Type B pancreatic cell (in vitro differentiated cells): ENCODE measurements at places on chromosomes 16 and 17. TPM values are rescaled to one million over a fixed set of nuclear protein-coding genes. Genes with fewer than 3 reads are reported as not detected.

GRCh38 chr17:77854759-77855745, 103.5 kb upstream of the TNRC6C start:
- H3K27me3 ChIP-seq: peaks cover 6% of the 10 kb centered on the region
- H3K27ac ChIP-seq: no peak overlapping the region
- H3K36me3 ChIP-seq: no peaks in the 10 kb centered on the region
- H3K4me1 ChIP-seq: no peaks in the 10 kb centered on the region
- H3K4me3 ChIP-seq: no peak overlapping the region

DNA sequence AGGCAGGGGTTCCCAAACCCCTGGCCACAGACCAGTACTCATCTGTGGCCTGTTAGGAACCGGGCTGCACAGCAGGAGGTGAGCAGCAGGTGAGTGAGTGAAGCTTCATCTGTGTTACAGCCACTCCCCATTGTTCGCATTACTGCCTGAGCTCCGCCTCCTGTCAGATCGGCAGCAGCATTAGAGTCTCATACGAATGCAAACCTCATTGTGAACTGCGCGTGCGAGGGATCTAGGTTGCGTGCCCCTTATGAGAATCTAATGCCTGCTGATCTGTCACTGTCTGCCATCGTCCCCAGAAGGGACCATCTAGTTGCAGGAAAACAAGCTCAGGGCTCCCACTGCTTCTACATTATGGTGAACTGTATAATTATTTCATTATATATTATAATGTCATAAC, 25.1 kb upstream of the RMI2 start:
- DNase-seq: no peak
- peak overlapping the region; percentile 61 for H3K27ac ChIP-seq
- peaks cover 9% of the 10 kb centered on the region for H3K4me1 ChIP-seq
- no peaks in the 10 kb centered on the region for H3K36me3 ChIP-seq

GRCh38 chr17:77427391-77427991, 286.7 kb downstream of the SEC14L1 start:
- no peaks in the 10 kb centered on the region for H3K27me3 ChIP-seq
- H3K36me3 ChIP-seq: no peaks in the 10 kb centered on the region
- no peak overlapping the region for H3K4me3 ChIP-seq
- H3K4me1 ChIP-seq: peaks cover 64% of the 10 kb centered on the region
- no peak for DNase-seq

GRCh38 chr17:57689254-57689653, 55.8 kb downstream of the CCDC182 start:
- no peak for DNase-seq
- no peak overlapping the region for H3K27ac ChIP-seq
- no peaks in the 10 kb centered on the region for H3K4me1 ChIP-seq

DNA sequence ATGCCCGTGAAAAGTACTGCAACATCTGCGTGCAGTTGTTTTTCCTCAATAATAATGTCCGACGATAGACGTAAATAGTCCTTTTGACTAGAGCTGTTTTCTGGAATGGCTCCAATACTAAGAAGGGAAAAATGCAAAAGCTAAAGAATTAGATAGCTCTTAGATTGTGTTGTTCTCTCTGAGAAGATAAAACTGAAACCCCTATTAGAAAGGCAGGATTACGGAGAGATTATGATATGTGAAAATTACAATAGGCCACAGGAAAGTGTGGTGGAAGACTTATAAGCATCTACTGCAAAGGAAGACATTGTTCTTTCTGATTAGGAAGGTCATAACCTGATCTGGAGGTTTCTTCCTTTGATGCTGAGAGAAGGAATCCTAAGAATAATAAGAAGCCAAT, 33.5 kb upstream of the KCNJ16 start:
- no peak overlapping the region for H3K27ac ChIP-seq
- H3K36me3 ChIP-seq: no peaks in the 10 kb centered on the region
- no peak for DNase-seq
- H3K4me3 ChIP-seq: no peak overlapping the region
- H3K27me3 ChIP-seq: no peaks in the 10 kb centered on the region

DNA sequence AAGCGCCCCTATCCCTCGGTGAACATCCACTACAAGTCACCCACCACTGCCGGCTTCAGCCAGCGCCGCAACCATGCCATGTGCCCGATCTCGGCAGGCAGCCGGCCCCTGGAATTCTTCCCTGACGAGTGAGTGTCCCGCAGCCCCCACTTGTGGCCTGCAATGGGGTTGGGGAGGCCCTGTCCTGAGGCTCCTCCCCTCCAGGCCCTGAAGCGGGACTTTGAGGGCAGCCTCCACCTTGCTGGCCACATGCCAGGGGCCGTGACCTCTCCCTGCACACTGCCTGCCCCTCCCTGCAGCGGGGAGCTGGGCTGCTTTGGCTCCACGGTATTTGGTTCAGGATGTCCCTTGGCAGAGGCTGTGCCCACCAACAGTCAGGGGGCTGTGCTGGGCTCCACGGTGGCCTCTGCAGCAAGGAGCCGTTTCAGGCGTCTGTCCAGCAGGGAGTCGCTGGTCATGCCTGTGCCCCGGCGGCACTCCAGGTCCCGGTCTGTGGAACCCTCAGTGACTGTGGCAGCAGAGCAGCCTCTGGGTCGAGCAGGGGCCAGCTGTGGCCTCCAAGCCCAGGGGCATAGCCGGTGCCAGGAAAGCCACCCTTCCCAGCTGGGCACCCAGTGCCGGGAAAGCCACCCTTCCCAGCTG, 8.3 kb downstream of the NME3 start:
- no peaks in the 10 kb centered on the region for H3K27me3 ChIP-seq
- no peak for DNase-seq
- H3K4me1 ChIP-seq: no peaks in the 10 kb centered on the region
- no peaks in the 10 kb centered on the region for H3K36me3 ChIP-seq

GRCh38 chr17:2580661-2581060, 12.8 kb upstream of the PAFAH1B1 start:
- H3K36me3 ChIP-seq: no peaks in the 10 kb centered on the region
- DNase-seq: no peak
- H3K4me3 ChIP-seq: no peak overlapping the region
- H3K27ac ChIP-seq: no peak overlapping the region
- H3K4me1 ChIP-seq: peaks cover 10% of the 10 kb centered on the region

DNA sequence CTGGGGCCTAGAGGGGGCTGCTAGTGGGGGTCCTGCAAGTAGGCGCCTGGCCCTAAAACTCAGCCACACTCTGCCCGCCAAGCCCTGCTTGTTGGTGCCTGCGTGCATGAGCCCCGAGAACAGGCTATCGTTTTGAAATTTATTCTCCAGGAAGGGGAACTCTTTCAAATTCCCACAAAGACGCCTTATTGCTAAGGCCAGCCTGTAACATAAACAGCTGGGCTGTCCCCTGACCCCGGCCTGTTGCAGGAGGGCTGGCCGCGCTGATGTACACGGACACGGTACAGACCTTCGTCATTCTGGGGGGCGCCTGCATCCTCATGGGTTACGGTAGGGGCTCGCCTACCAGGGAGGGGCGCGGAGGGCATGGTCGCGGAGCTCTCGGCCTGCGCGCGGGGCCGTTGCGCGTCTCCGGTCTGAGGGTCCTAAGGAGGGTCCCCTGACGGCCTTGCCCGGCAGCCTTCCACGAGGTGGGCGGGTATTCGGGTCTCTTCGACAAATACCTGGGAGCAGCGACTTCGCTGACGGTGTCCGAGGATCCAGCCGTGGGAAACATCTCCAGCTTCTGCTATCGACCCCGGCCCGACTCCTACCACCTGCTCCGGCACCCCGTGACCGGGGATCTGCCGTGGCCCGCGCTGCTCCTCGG, 4.3 kb downstream of the SLC5A2 start:
- H3K36me3 ChIP-seq: peaks cover 5% of the 10 kb centered on the region
- no peaks in the 10 kb centered on the region for H3K4me1 ChIP-seq
- peak overlapping the region; percentile 87 for H3K4me3 ChIP-seq

GRCh38 chr16:21722771-21723455, 59.1 kb downstream of the OTOA start:
- DNase-seq: no peak

GRCh38 chr16:71591917-71592316, 15.0 kb upstream of the TAT start:
- no peak overlapping the region for H3K4me3 ChIP-seq
- no peaks in the 10 kb centered on the region for H3K36me3 ChIP-seq
- H3K27me3 ChIP-seq: peaks cover 33% of the 10 kb centered on the region
- DNase-seq: no peak

GRCh38 chr17:40980596-40980995, 3.5 kb downstream of the KRT40 start:
- H3K4me3 ChIP-seq: no peak overlapping the region
- no peaks in the 10 kb centered on the region for H3K27me3 ChIP-seq
- no peak for DNase-seq
- H3K36me3 ChIP-seq: no peaks in the 10 kb centered on the region
- H3K4me1 ChIP-seq: peaks cover 19% of the 10 kb centered on the region
- peak overlapping the region; percentile 11 for H3K27ac ChIP-seq

GRCh38 chr17:1001640-1002411, 4.9 kb downstream of the TIMM22 start:
- H3K27ac ChIP-seq: peak overlapping the region; percentile 54
- DNase-seq: no peak
- H3K4me1 ChIP-seq: peaks cover 54% of the 10 kb centered on the region
- H3K36me3 ChIP-seq: peaks cover 23% of the 10 kb centered on the region
- peak overlapping the region; percentile 70 for H3K4me3 ChIP-seq

DNA sequence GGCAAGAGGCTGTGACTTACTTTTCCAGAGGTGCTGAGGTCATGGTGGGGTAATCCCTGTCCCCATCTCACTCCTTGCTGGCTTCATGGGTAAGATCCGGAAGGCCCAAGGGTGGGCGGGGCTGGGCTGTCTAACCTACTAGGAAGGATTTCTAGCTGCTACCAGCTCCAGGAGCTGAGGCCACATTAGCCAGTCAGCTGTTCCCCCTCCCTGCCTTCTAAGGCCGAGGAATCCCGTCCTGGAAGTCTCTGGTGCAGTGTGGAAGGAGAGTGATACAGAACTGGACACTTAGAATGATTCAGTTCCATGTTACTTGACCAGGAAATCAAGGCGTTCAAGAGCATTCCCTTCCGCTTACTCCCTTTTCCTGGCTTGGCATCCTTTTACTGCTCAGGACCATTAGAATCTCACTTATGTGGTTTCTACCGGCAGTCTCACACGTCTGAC, 8.9 kb downstream of the GNGT2 start:
- no peak overlapping the region for H3K4me3 ChIP-seq
- H3K27me3 ChIP-seq: peaks cover 61% of the 10 kb centered on the region
- DNase-seq: no peak
- H3K4me1 ChIP-seq: no peaks in the 10 kb centered on the region
- H3K27ac ChIP-seq: no peak overlapping the region

DNA sequence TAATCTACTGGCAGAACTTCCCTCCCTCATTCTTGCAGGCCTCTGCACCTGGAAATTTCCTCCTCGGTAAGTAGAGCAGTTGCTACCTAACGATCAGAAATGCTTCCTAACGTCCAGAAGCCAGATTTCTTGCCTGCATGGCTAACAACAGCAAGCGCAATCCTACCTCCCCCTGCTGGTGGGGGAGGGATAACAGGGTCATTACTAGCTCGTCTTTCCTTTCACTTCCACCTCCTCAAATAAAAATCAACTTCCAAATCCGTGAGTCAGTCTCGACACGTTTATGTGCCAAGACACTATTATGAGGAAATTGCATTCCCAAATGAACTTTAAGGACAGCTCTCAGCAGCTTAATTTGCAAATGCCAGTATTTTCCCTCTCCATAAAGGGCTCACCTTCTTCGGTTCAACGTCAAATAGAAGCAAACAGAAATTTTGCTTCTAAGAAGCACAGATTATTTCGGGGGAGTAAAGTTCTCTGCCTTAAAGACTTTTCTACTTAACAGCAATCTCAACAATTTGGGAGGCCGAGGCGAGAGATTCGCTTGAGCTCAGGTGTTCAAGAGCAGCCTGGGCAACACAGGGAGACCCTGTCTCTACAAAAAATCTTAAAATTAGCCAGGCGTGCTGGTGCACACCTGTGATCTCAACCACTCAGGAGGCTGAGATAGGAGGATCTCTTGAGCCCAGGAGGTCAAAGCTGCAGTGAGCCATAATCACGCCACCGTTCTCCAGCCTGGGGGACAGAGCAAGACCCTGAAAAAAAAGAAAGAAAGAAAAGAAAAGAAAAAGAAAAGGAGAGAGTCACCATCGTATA, 188.6 kb upstream of the PSMD7 start:
- H3K4me3 ChIP-seq: no peak overlapping the region
- no peaks in the 10 kb centered on the region for H3K27me3 ChIP-seq
- no peaks in the 10 kb centered on the region for H3K4me1 ChIP-seq

GRCh38 chr17:58667934-58668597, 23.8 kb downstream of the TEX14 start:
- no peaks in the 10 kb centered on the region for H3K27me3 ChIP-seq
- peak overlapping the region; percentile 91 for H3K27ac ChIP-seq
- peaks cover 18% of the 10 kb centered on the region for H3K4me1 ChIP-seq
- peak overlapping the region; percentile 22 for H3K4me3 ChIP-seq
- no peak for DNase-seq

GRCh38 chr17:53387745-53388144, 435.0 kb upstream of the KIF2B start:
- peaks cover 9% of the 10 kb centered on the region for H3K4me1 ChIP-seq
- no peak overlapping the region for H3K4me3 ChIP-seq
- no peak for DNase-seq
- H3K36me3 ChIP-seq: no peaks in the 10 kb centered on the region

DNA sequence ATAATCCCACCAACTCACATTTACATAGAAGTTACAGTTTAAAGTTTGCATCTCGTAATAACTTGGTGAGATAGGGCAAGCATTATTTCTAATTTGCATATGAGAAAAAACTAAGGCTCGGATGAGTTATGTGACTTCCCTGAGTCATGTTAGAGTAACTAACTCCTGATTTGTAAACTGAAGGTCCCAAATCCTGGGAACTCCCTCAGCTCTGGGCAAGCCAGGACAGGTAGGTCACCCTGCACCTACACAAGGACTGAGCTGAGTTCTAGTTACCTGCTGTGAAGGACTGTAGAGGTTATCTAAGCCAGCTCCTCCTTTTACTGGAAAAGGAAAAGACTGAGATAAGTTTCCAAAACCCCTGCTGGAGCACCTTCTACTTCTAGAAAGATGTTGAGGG, 92.1 kb upstream of the HLF start:
- no peak overlapping the region for H3K4me3 ChIP-seq
- no peaks in the 10 kb centered on the region for H3K27me3 ChIP-seq
- H3K4me1 ChIP-seq: peaks cover 38% of the 10 kb centered on the region
- no peak overlapping the region for H3K27ac ChIP-seq
- peaks cover 7% of the 10 kb centered on the region for H3K36me3 ChIP-seq
- no peak for DNase-seq

GRCh38 chr17:40464392-40464855, 21.2 kb downstream of the IGFBP4 start:
- H3K27ac ChIP-seq: peak overlapping the region; percentile 37
- H3K27me3 ChIP-seq: no peaks in the 10 kb centered on the region
- H3K36me3 ChIP-seq: no peaks in the 10 kb centered on the region
- H3K4me1 ChIP-seq: peaks cover 30% of the 10 kb centered on the region
- no peak for DNase-seq

CAPN15 gene
- 50.1 and 52.3 TPM in 2 replicates for total RNA-seq

GHDC gene
- total RNA-seq: 4.4 and 6.4 TPM in 2 replicates

HBA2 gene
- total RNA-seq: not detected in 2 replicates

CHST4 gene
- 0.33 TPM in 1 of 2 replicates, not detected in the other for total RNA-seq

NKD1 gene
- 33.8 and 43.2 TPM in 2 replicates for total RNA-seq

RAMP2 gene
- total RNA-seq: 1.5 and 8.3 TPM in 2 replicates

CLDN6 gene
- total RNA-seq: 98.9 and 243 TPM in 2 replicates

NPIPA2 gene
- 8.2 and 12.9 TPM in 2 replicates for total RNA-seq

GP1BA gene
- total RNA-seq: not detected in 2 replicates

CRYM gene
- 3.7 and 9.4 TPM in 2 replicates for total RNA-seq

SLC16A11 gene
- 3.9 and 10.5 TPM in 2 replicates for total RNA-seq

NOS2 gene
- total RNA-seq: 1.1 and 7.6 TPM in 2 replicates
